Amniotic stem cell (primary cell): ENCODE measurements at places on chromosomes 3 and 15.
A peak's percentile ranks its signal among the peaks of the same experiment; 100 is the strongest.

- DNase-seq: no peak
These were observed 6.9 kb downstream of the TUSC7 start for GRCh38 chr3:116716490-116716889.

DNA sequence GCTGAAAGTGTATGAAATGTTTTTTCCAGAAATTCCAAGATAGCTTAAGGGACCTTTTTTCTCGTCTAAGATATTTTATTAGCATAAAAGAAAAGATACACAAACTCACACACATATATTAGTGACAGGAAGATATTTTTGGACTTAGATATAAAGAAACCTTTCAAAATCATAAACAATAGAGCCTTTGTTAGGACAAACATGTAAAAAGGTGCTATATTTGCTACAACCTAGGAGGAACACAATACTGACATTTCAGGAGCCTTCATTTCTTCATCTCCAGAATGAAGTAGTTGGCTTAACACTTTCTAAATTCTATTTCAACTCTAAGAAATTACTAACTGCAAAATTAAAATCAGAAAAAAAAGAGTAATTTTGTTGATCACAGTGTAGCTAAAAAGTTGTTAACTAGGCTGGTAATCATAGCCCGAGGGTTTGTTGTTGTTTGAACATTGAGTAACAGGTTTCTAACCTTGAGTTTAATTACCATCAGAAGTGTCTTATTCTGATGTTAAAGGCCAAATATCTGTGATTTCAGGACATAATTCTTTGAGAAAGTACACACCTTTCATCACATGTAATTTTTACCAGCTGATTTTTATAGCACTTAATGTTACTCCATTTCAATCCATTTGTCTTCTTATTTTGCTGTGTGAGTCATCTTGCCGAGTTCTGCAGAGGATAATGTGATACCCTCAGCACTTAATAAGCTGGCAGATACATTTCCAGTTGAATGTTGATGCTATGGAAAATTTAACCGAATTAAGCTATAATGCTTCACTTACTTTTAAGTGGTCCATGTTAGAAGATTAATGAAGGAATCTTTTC is 97.3 kb downstream of the MBNL1 start:
- no peak for DNase-seq

- DNase-seq: no peak
These were observed 146.9 kb upstream of the LRTM1 start for GRCh38 chr3:55074796-55075195.

GRCh38 chr15:92395098-92395635 is 1.5 kb downstream of the ST8SIA2 start:
- DNase-seq: no peak

DNA sequence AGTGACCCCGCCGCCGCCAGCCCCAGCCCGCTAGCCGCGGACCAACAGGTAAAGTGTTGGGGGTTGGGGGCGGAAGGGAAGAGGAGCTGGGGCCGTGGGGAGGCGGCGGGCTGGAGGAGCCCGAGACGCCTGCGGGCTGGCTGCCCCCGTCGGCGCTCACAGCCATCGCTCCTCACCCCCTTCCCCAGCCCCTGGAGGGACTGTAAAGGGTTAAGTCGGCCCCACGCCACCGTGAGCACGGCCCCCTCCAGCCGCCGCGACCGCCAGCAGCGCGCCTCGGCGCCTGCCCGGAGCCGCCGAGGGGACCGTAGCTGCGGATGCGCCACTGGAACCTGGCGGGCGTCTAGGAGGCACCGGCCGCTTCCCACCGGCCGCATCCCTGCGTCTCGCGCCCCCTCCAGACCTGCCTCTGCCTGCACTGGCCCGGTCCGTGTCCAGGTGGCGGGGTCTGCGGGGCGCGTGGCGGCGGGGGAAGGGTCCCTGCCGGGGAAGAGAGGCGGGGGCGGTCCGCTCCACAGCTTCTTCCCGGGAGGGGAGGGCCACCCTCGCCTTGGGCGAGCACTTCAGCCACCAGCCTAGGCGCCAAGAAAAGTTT is 522 bp downstream of the MED12L start:
- no peak for DNase-seq

DNA sequence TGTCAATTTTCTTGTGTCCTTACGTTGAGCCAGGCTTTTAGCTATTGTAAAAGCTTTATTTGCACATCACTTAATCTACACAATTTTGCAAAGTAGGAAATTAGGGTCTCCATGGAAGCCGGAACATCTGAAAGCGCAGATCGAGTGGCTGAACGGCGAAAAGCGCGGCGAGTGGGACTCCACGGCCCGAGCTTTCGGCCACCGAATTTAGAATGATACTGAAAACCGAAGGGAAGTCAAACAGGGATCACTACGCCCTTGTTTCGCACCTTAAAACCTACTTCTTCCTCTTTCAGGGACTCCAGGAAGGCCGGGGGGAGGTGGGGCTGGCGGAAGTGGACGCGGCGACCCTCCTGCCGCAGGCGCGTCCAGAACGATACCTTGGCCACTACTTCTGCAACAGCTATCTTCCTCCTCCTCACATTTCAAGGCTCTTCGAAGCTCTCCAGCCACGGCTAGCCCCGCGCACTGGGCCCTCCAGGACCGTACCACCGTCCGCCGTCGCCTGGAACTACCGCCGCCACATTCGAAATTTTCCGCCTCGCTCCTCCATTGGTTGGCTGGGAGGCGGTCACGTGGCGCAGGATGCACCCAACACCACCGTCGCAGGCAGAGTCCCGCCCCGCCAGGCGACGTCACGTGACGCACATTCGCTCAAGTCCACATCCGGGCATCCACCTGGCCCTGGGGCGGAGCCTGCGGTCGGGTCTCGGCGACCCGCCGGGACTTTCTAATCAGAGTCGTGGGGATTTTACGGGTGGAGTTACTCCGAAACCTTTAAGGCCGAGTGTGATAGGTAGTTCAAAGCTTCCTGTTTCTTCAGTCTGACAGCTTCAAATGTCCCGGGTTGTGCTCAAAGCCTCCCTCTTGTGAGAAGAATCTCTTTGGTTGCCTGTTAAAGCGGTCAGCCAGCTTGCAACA is at the start of gene SGO1:
Gene SGO1, minus strand, starts transcription at position 528 of the 921 bp plus-strand sequence. CDS start 2,179 bp downstream, outside the sequence.
- peak; percentile 96 for DNase-seq

GRCh38 chr15:42727750-42728381 is 9.1 kb downstream of the CDAN1 start:
- DNase-seq: no peak

GRCh38 chr3:54797111-54797510 is 130.7 kb downstream of the LRTM1 start:
- no peak for DNase-seq

- peak; percentile 12 for DNase-seq
These were observed 239.9 kb downstream of the CPNE4 start for GRCh38 chr3:131794766-131795388.

DNA sequence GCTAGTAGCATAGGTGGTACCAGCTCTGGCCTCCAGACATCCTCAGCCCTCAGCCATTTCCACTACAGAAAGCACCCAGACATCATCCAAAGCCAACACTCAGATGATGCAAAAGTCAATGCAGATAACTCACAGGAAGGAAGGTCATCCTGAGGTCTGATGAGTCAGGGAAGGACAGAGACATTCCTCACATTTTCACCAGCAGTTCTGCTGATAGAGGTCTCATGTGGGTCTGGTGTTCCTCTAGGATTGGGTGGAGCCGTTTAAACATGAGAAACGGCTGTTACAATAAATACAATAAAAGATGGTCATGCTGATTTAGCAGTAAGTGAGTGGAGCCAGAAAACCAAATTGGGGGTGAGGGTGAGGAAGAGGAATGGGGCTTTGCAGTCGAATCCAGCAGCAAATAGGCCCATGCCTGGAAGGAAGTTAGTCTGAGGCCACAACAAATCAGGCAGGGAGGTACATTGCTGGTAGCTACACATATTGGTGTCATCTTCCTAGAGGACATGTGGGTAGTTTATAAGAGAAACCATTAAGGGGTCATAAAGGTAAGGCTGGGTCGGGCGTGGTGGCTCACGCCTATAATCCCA is 33.3 kb upstream of the FLNB start:
- peak; percentile 90 for DNase-seq

GRCh38 chr3:149494022-149494758 is 19.7 kb downstream of the TM4SF4 start:
- peak; percentile 46 for DNase-seq

GRCh38 chr3:40557575-40558161 is 32.9 kb downstream of the ZNF621 start:
- no peak for DNase-seq

GRCh38 chr3:197730200-197730599 is 6.5 kb downstream of the RUBCN start:
- DNase-seq: peak; percentile 17

DNA sequence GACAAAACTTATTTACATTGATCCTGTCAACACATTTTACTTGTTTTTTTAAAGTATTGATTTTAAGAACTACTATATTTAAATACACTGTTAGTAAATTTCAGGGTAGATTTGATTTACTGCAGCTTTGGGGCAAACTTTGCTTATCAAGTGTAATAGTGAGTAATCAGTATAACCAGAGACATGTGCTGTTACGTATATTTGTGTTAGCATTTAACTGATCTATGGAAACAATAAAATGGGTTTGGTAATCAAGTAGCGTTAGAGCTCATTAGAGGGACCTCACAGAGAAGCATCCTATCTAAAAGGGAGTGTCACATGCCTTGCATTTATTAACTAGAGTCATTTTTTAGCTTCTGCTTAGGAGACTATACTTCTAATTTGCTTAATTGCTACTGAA is 131.5 kb upstream of the ALCAM start:
- DNase-seq: no peak

- no peak for DNase-seq
These were observed 226.1 kb upstream of the UBE2E2 start for GRCh38 chr3:22977042-22977441.

DNA sequence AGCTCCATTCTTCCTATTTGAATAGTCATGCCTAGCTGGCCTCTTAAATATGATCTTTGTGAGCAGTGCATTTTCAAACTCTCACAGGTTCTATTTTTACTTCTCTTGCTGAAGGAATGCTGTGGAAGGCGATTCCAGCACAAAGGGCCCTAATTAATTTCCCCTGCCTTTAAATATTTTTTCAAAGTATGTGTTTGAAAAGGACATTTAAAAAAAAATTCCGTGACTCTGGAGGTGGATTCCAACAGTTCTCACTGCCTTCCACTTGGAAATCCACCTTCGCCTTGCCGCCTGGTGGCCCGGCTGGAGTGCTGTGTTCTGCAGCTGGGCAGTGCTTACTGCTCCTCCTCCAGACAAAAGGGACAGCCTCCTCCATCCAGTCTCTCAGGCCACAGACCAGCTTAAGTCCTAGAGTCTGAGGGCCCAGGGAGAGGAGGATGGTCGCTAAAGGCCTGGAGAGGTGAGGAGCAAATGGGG is 61.5 kb upstream of the CORO2B start:
- no peak for DNase-seq

GRCh38 chr15:52225230-52225629 is 34.0 kb upstream of the GNB5 start:
- no peak for DNase-seq

GRCh38 chr3:188749010-188749617 is 422.7 kb upstream of the TPRG1 start:
- DNase-seq: no peak

- no peak for DNase-seq
These were observed at the start of gene AMT for GRCh38 chr3:49422379-49423248. AMT (minus strand) TSS chr3:49422473; CDS start chr3:49422450, 23 bp downstream.

GRCh38 chr3:123521179-123521969 is 63.5 kb downstream of the HACD2 start:
- no peak for DNase-seq

GRCh38 chr3:9915254-9916141 is 1.4 kb upstream of the IL17RC start:
- DNase-seq: no peak

- no peak for DNase-seq
These were observed 13.7 kb upstream of the TLE3 start for GRCh38 chr15:70111203-70112073.

DNA sequence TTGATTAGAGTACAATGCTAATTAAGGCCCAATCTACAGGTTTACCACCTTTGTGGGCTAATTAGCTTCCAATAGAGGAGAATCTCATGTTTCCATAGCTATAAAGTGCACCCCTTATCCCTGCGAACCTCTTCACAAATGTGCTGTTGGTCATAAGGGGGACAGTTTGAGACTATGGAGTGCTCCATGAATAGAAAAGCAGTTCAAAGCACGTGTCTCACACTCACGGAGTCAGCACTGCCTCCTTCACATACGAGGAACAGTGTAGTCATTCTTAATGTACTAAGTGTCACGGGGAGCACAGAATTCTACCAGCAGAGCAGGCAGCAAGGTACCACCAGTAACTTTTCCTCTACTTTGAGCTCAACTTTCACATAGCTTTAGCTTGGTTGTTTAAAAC is 62.1 kb downstream of the ETV5 start:
- no peak for DNase-seq

DNA sequence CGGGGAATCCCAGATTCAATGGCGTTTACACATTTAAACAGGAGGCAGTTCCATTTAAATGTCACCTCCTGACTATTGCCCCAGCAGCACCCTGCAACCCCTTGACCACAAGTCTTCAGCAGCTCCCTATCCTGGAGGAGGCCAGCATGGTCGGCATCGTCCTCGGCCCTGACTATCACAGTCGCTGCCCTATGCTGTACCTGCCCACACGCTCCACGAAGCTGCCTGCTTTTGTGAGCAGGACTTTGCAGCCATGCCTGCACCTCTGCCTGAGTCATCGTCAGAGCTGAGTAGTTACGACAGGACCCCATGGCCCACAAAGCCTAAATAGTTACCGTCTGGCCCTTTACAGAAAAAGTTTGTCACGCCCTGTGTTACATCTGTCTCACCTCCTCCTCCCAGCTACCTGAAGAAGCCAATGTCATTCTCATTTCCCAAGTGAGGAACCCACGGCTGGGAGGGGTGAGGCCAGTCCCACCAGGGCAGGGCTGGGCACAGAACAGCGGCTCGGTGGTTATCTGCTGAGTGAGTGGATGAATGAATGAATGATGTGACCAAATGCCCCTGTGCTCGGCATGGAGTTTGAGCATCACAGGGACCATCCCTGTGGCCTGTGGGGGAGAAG is 47.8 kb upstream of the IQSEC1 start:
- DNase-seq: no peak

- DNase-seq: no peak
These were observed 318.0 kb upstream of the LMCD1 start for GRCh38 chr3:8183627-8184026.

DNA sequence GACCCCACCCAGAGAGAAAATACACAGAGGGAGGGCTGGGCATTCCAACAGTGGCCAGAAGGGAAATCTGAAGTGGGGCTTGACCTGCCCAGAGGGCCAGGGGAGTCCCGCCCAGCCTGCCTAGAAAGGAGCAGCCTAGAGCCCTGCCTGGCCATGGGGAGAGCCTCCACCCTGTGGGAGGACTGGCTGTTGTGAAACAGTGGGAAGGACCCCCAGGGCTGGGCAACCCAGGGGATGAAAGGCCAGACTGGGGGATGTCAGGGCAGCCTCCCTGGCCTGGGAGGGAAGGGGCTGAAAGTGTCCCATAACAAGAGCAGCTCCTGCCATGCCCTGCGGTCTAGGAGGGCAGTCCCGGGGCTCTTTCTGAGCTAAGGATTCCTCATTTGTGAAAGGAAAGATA is 69.0 kb downstream of the SLC12A8 start:
- no peak for DNase-seq

- no peak for DNase-seq
These were observed 62.5 kb upstream of the GBE1 start for GRCh38 chr3:81823882-81824395.
